ENCODE measurements at places on chromosomes 1 and 21.

- DNase-seq: peak; percentile 19
Measured at GRCh38 chr21:41168391-41169257, 664 bp downstream of the BACE2 start.

DNA sequence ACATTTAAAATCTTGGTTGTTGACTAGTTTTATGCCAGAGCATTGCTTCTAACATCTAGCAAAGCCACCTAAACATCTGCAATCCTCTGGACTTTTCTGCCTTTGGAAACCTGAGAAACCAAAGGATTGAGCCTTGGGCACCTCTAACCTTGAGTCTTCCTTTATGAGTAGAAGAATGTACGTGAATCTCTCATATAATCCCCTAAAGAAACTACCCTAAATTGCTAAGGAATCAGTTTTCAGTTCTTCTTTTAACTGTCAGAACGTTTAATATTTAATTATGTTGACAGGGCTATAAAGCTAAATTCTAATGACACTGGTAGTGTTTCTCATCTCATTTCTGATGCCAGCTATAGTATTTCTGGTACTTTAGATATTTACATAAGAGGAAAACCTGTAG is 997.3 kb downstream of the AMY1C start:
- no peak for DNase-seq

DNA sequence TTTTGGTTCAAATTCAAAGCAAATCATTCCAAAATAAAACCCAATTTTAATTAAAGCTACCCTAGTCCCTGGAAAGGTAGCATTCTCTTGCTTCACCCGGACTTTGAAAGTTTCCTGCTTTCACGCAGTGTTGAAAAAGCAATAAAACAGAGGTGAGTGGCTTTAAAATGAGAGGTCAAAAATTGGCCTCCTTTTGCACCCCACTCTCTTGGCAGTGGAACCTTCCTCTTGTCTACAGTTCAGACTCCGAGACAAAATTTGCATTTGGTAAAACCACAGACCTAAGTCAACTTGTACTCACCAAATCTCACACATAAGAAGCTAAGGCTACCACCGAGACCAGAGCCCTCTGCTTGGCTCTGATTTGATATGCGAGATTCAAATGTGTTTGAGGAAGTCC is 252.7 kb downstream of the TTLL7 start:
- no peak for DNase-seq

GRCh38 chr1:83131692-83131955 is 867.3 kb downstream of the TTLL7 start:
- DNase-seq: no peak

DNA sequence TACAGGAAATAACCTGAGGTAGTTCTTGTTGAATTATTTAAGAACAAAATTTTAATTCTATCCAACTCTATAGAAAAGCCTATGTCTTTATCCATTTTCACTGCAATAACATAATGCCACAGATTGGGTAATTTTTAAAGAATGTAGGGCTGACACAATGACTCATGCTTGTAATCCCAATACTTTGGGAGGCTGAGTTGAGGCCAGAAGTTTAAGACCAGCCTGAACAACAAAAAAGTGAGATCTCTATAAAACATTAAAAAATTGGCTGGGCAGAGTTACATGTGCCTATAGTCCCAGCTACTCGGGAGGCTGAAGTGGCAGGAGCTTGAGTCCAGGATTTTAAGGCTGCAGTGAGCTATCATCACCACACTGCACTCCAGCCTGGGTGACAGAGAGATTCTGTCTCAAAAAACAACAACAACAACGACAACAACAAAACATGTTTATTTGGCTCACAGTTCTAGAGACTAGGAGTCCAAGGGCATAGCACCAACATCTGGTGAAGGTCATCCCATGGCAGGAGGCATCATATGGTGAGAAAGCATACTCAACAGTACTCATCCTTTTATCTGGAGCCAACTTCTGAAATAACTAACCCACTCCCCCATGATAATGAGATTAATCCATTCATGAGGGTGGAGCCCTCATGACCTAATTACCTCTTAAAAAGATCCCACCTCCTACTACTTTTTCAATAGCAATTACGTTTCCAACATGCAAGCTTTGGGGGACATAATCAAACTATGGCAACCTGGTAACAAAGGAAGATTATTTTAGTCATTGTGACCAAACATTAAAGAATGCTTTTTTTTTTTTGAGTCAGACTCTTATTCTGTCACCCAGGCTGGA is 59.6 kb downstream of the ABL2 start:
- no peak for DNase-seq

GRCh38 chr1:225888289-225888897 is 553 bp downstream of the LEFTY1 start:
- no peak for DNase-seq

DNA sequence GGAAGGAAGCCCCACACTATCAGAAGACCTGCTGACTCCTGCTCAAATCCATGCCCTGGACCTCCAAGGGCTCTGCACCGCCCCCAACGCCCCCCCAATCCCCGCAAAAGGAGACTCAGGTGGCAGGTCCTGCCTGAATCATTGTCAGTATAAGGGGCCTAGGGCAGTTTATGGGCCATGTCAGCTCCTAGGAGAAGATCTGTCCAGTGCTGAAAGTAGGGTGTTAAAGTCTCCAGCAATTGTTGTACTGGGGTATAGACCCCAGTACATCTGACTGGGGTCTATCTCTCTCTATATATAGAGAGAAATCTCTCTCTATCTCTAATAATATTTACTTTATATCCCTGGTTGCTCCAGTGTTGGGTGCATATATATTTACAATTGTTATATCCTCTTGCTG is 12.1 kb upstream of the OLIG2 start:
- no peak for DNase-seq

- no peak for DNase-seq
Measured at GRCh38 chr1:113014508-113014907, 58.5 kb upstream of the LRIG2 start.

GRCh38 chr1:116257836-116258235 is 115.2 kb upstream of the ATP1A1 start:
- no peak for DNase-seq

DNA sequence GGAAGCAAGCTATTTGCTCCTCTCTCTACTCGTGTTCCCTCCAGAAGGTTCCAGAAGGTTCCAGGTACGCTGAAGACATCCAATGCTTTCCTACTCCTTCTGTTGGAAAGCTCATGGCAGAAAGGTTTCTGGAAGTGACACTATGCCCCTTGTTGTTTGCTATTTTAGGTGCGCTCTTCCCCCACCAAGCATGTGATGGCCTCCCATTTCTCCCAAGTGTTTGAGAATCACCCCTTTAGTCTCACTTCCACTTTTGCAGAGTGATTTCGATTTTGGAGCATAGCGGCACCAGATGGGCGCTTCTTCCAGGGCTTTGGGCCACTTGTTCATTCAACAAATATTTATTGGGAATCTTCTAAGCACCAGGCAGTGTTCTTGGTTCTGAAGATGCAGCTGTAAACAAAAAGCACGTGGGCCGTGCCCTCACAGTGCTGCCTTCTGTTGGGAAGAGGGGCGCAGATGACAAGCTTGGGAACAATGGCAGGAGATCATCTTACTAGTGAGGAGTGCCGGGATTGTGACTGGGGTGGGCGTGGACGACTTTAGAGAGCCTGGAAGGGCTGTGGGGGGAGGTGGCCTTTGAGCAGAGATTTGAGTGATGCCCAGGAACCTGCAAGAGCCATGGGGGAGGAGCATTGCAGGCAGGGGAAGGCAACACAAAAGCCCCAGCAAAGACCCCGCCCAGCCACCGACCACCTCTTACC is 43.0 kb upstream of the TARDBP start:
- no peak for DNase-seq

Measured in activated CD4-positive, alpha-beta T cell treated with anti-CD3 and anti-CD28 coated beads, Interleukin-2, amount 50 U/mL, for 48 hours (primary cell).